ENCODE measurements at places on chromosomes 4 and X. TPM values are rescaled to one million over a fixed set of nuclear protein-coding genes. Genes with fewer than 3 reads are reported as not detected.
A peak's percentile ranks its signal among the peaks of the same experiment; 100 is the strongest.

DNA sequence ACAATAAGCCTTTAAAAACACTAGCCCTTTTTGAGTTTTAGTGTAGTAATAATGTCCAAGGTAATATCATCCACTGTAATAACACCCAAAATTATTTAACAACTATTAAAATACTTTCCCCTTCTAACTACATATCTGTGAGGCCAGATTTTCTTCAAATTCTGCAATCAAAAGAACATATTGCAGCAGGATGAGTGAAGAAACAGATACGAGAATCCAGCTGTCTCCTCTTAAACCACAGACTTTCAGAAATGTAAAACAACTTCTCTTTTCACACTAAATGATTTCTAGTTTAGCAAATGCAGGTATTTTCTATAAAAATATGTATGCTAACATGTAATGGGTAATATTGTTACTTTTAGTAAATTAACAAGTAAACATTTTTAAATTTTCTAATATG is 148.9 kb downstream of the PRDM5 start:
- no peaks in the 10 kb centered on the region for H3K4me1 ChIP-seq
- no peak for DNase-seq
- H3K4me3 ChIP-seq, result no peak overlapping the region
- H3K36me3 ChIP-seq, result no peaks in the 10 kb centered on the region
- no peaks in the 10 kb centered on the region for H3K27me3 ChIP-seq

GRCh38 chrX:151919610-151920009 is 6.9 kb downstream of the MAGEA4 start:
- H3K27ac ChIP-seq, result no peak overlapping the region
- DNase-seq, result no peak
- H3K4me1 ChIP-seq, result no peaks in the 10 kb centered on the region
- no peaks in the 10 kb centered on the region for H3K36me3 ChIP-seq
- H3K4me3 ChIP-seq, result no peak overlapping the region

DNA sequence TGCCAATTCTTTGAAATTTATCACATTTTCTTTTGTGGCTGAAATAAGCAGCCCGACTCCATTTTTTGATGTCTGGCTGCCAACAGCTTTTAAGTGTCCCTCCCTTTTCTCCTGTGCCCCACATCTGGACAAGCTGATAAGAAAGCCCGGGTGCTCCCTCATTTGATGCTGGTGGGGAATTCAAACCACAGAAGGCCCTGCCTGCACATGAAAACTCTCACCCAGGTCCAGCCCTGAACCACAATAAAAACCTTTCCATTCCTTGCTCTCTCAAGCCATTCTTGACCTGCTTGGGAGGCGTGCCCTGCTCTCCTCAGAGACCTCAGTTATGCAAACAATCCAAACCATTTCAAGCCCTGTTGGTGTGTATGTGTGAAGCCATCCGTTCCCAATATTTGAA is 93.9 kb downstream of the FAM53A start:
- no peak for DNase-seq
- no peak overlapping the region for H3K4me3 ChIP-seq
- no peaks in the 10 kb centered on the region for H3K36me3 ChIP-seq

- no peak overlapping the region for H3K27ac ChIP-seq
- H3K36me3 ChIP-seq, result no peaks in the 10 kb centered on the region
- no peaks in the 10 kb centered on the region for H3K4me1 ChIP-seq
Observed at GRCh38 chr4:31366041-31366440, 645.9 kb downstream of the PCDH7 start.

GRCh38 chr4:34417160-34417559 is 1827.2 kb downstream of the ARAP2 start:
- no peak overlapping the region for H3K27ac ChIP-seq
- no peaks in the 10 kb centered on the region for H3K36me3 ChIP-seq
- DNase-seq, result no peak
- H3K4me3 ChIP-seq, result no peak overlapping the region
- no peaks in the 10 kb centered on the region for H3K27me3 ChIP-seq

DNA sequence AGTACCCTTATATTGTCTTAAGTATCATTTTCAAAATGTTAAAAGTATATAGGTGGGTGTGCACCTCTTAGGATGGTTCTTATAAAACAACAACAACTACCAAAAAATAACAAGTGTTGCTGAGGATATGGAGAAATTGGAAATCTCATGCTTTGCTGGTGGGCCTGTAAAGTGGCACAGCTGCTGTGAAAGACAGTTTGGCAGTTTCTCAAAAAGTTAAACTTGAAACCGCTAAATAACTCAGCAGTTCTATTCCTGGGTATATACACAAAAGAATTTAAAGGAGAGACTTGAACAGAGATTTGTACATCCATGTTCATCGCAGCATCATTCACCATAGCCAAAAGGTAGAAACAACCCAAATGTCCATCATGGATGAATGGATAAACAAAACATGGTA is 65.5 kb downstream of the HAND2 start:
- no peak for DNase-seq
- H3K4me3 ChIP-seq, result no peak overlapping the region
- H3K4me1 ChIP-seq, result peaks cover 3% of the 10 kb centered on the region
- H3K27ac ChIP-seq, result no peak overlapping the region
- H3K36me3 ChIP-seq, result no peaks in the 10 kb centered on the region

DNA sequence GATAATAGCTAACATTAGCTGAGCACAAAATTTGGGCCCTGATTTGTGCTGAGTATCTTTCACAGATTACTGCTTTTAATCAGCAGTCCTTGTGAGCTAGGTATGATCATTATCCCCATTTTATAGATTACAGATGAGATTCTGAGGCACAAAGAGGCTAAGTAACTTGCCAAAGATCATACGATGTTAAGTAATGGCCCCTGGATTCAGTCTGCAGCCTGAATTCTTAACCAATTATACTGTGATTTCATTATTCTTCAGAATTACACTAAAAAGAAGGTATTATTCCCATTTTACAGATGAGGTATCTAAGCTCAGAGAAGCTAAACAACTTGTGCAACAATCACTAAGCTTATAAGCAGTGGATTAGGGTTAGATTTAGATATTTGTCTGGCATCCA is 97.9 kb upstream of the MYOZ2 start:
- H3K4me3 ChIP-seq, result no peak overlapping the region
- no peak for DNase-seq
- H3K36me3 ChIP-seq, result peaks cover 21% of the 10 kb centered on the region
- peak overlapping the region; percentile 91 for H3K27ac ChIP-seq
- H3K4me1 ChIP-seq, result peaks cover 68% of the 10 kb centered on the region

DNA sequence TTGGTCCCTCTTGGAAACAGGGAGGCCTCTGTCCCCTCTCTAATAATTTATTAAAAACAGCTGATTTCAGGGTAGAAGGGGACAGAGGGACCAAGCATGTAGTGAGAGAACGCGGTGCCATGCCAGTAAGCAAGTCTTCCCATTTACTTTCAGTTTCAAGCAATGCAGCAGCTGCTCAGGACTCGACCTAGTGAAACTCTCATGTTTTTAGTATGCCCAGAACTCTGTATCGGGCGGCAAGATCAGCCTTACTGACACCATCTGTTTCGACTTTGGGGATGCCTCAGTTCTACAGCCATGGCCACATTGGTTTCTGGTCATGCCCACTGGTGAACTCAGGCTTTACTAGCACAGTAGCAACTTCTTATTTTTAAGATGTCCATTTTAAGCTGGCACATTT is 40.6 kb downstream of the ZNF81 start:
- no peak for DNase-seq
- no peak overlapping the region for H3K27ac ChIP-seq

- no peak for DNase-seq
- H3K4me3 ChIP-seq, result no peak overlapping the region
- H3K27ac ChIP-seq, result no peak overlapping the region
Observed at GRCh38 chrX:31603411-31604120, 531.7 kb upstream of the FTHL17 start.

- H3K4me1 ChIP-seq, result no peaks in the 10 kb centered on the region
- no peak overlapping the region for H3K27ac ChIP-seq
- no peaks in the 10 kb centered on the region for H3K36me3 ChIP-seq
- H3K4me3 ChIP-seq, result no peak overlapping the region
Observed at GRCh38 chrX:8955511-8955910, 78.4 kb downstream of the FAM9B start.

- peak within 1 kb of the TSS; percentile 85 for H3K4me3 ChIP-seq
- H3K4me1 ChIP-seq, result peaks cover 16% of the 10 kb centered on the region
- H3K36me3 ChIP-seq, result peaks cover 14% of the 10 kb centered on the region
- peak; percentile 90 for DNase-seq
Observed at GRCh38 chr4:6574747-6575502, at the start of gene MAN2B2. Gene MAN2B2, plus strand, starts transcription at chr4:6575189. Its CDS starts 22 bp downstream, at chr4:6575211.

- H3K4me1 ChIP-seq, result no peaks in the 10 kb centered on the region
- H3K36me3 ChIP-seq, result no peaks in the 10 kb centered on the region
- DNase-seq, result no peak
- no peak overlapping the region for H3K27ac ChIP-seq
- no peaks in the 10 kb centered on the region for H3K27me3 ChIP-seq
Observed at GRCh38 chr4:107265859-107266258, 229.7 kb upstream of the DKK2 start.

DNA sequence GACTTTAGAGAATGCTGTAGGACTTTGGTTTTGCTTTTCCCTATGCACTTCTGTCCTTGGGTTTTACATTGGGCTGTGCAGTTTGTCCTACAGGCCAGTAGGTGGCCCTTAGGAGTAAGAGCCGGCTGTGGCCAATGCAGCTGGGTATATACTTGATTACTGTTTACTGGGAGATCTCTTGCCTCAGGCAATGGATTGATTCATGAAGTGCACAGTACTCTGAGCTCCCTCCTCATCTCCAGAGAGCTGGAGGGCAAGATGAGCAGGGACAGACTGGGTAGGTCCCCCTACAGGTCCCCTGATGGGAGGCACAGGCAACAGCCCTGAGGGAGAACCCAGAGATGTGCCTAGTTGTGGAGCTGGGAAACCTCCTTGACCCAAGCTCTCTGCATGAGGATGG is 103.8 kb upstream of the QRFPR start:
- H3K27ac ChIP-seq, result no peak overlapping the region
- H3K4me3 ChIP-seq, result no peak overlapping the region
- no peaks in the 10 kb centered on the region for H3K27me3 ChIP-seq
- peak; percentile 36 for DNase-seq
- H3K36me3 ChIP-seq, result no peaks in the 10 kb centered on the region
- no peaks in the 10 kb centered on the region for H3K4me1 ChIP-seq

DNA sequence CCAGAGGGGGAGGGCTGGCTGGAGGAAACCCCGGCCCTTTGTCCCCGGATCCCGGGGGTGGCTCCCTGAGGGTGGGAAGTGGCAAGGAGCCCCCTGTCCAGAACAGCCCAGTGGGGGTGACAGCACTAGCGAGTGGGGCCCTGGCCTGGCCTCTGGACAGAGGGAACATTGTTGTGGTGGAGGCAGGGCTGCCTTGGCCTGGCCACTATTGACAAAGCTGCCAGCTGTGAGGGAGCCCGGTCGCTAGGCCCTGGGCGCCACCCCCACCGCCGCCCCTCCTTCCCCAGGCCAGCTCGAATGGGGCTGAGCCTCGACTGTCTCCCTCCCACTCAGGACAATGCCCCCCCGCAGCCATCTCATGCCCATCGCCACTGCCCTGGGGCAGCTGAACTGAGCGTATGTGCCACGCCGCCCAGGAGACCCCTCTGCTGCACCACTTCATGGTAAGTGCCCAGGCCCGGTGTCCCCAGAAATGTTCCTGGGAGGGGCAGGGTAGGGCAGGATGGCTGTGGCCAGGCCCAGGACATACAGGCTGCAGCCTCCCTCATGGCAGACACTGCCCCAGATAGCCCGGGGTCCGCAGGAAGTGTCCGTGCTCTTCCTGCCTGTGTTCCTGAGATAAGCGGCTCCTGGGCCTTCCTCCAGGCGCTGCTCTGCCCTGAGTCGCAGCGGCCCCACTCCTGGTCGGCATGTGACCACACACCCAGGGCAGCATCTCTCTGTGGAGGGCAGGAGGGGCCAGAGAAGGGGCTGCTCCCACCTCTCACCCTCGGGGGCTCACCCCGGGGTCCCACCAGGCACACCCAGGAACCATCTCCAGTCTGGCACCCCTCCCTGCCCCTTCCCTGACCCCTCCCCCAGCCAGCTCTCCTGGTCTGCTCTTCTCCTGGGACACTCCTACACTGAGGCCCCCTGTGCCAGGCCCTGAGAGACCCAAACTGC is 1.4 kb downstream of the PLXNB3 start:
- peaks cover 8% of the 10 kb centered on the region for H3K4me1 ChIP-seq
- no peak overlapping the region for H3K4me3 ChIP-seq
- no peaks in the 10 kb centered on the region for H3K36me3 ChIP-seq
- H3K27me3 ChIP-seq, result no peaks in the 10 kb centered on the region
- H3K27ac ChIP-seq, result peak overlapping the region; percentile 81
- no peak for DNase-seq

DNA sequence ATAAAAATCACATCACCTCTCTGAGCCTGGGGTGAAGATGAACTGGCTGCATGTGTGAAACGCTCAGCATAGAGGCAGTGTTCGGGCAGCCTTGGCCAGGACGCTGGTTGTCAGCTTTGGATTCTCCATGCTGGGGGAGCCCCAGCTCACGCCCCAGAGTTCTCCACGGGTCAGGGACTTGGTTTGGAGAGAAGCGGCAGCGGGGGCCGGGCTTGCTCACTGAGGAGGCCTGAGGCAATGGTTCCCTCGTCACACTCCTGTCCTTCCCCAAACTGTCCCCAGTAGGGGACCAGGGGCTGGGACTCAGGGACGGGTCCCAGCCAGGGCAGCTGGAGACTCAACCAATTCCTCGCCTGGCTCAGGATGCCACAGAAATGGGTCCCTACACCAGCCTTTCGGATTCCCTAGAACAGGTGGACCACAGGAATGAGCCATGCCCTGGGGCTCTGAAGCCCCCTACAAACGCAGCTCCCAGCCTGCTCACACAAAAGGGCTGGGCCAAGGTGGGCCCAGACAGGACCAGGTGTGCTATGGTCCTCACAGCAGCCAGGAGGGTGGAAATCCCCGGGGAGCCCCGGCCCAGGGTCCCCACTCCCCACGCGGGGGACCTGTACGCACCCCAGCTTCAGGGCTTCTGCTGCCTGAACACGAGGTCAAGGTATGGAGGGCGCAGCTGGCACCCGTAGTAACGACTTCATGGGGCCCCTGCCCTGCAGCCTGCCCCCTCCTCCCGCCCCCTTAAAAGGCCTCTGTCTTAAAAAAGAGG is 1.4 kb downstream of the MXD4 start:
- peaks cover 64% of the 10 kb centered on the region for H3K4me1 ChIP-seq
- H3K4me3 ChIP-seq, result peak overlapping the region; percentile 79
- no peaks in the 10 kb centered on the region for H3K27me3 ChIP-seq
- peak overlapping the region; percentile 87 for H3K27ac ChIP-seq
- DNase-seq, result peak; percentile 36

The CT55 gene
- not detected for total RNA-seq

The PRDM5 gene
- total RNA-seq, result 16.0 TPM

The VGLL1 gene
- total RNA-seq, result not detected

The EREG gene
- 0.38 TPM for total RNA-seq

The DMRTC1 gene
- total RNA-seq, result not detected

The GPR34 gene
- 1.7 TPM for total RNA-seq
